ENCODE measurements at places on chromosomes 13 and 19. TPM values are rescaled to one million over a fixed set of nuclear protein-coding genes. Genes with fewer than 3 reads are reported as not detected.

DNA sequence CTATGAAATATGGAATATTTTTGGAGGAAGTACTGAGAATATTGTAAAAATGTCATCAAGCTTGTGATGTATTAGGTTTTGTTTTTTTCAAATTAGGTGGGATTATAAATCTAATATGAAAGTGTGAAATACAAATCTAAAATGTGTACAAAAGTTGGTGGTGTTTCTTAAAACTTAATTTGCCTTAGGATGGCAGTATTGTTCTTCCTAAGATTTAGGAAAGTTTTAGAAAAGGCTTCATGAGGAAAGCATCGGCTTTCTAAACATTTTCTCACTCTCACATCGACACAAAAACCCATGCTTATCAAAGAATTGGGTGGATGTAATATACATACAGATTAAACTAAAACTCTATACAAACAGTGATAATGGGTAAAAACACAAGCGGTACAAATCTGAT lies 972.0 kb upstream of the PCDH20 start:
- DNase-seq: no peak

DNA sequence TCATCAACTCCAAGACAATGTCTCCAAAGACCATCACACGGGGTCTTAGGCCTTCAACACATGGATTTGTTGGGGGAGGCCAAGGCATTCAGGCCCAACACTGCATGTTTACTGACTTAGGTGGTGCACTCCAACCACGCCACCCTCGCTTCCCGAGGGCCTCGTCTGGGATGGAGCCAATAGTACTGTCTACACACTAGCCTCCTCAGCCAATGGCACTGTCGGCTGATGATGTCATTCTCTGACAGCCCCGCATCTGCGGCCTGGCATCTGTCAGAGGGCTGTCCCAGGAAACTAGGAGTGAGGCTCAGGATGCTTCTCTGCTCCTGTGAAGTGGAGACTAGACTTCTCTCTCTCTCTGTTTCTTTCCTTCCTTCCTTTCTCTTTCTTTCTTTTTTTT lies 96.6 kb downstream of the TEX26 start:
- no peak for DNase-seq

- peak; percentile 40 for DNase-seq
These were observed 475.8 kb downstream of the FOXO1 start for GRCh38 chr13:40190641-40191100.

GRCh38 chr13:21067848-21068247 lies 6.5 kb upstream of the LATS2 start:
- DNase-seq: no peak

GRCh38 chr19:279656-280055 lies 11.5 kb downstream of the PLPP2 start:
- no peak for DNase-seq

DNA sequence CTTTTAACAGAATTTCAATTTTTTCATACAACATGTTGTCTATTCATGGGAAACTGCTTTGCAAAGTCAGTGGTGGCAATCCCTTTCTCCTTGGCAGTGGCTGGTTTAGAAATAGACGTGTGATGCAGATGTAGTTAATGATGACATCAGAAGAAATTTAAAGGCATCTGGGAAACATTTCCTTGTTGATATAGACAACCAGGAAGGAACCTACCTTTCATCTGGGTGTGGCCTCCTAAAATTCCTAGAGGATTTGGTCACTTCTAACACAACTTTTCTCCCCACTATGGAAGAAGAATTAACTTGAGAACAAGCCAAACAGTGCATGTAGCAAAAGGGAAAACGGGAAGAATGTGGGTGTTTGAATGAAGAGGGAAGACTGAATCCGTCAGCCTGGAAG lies 102.8 kb downstream of the EFNB2 start:
- no peak for DNase-seq

- no peak for DNase-seq
These were observed 12.1 kb downstream of the CEBPA start for GRCh38 chr19:33290082-33290815.

GRCh38 chr19:33998739-33999345 lies 173.5 kb upstream of the LSM14A start:
- DNase-seq: no peak

DNA sequence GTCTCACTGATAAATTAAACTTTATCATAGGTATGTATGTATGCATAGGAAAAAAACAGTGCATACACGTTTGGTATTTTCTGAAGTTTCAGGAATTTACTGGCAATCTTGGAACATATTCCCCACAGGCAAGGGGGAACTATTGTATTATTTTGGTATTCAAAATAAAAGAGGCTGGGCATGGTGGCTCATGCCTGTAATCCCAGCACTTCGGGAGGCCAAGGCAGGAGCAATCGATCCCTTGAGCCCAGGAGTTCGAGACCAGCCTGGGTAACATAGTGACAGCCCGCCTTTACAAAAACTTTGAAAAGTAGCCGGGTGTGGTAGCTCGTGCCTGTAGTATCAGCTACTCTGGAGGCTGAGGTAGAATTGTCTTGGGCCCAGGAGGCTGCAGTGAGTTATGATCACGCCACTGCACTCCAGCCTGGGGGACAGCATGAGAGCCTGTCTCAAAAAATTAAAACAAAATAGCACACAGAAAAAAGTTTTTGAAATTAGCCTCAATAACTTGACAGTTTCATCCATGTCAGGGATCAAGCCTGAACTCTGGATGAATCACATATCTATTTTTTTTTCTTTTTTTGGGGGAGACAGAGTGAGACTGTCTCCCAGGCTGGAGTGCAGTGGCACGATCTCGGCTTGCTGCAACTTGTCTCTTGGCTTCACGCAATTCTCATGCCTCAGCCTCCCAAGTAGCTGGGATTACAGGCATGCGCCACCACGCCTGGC lies 29.1 kb upstream of the HOMER3 start:
- DNase-seq: no peak

DNA sequence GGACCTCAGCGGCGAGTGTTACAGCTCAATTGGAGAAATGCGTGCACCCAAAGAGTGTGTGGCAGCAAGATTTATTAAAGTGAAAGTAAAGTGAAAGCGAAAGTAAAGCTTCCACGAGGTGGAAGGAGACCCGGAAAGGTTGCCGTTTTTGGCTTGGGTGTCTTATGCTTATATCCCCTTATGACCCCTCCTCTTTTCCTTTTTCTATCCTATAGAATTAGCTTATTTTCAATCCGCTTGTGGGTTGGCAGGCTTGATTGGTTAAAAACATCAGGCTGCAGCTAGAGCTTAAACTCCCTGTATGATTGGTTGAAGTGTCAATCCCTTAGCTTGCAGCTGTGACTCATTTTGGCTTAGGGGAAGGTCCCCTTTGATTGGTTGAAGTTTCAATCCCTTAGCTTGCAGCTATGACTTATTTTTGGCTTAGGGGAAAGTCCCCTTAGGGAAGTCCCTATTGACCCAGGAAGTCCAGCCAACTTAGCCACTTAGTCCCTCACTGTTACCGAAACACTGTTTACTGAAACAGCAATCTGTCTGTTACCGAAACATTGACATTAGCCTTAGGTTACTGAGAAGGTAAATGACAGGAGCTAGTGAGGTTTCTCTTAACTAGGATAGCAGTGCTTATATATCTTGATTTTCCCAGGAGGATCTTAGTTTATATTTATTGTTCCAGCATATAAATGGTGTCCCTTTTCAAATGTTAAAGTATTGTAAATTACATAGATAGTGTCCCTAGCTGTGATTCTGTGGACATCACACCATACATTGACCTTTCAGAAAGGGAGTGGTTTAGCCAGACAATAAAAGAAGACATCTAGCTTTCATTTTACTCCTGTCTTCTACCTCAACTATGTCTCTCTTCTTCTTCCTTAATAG lies 575.8 kb downstream of the DACH1 start:
- DNase-seq: peak; percentile 77

DNA sequence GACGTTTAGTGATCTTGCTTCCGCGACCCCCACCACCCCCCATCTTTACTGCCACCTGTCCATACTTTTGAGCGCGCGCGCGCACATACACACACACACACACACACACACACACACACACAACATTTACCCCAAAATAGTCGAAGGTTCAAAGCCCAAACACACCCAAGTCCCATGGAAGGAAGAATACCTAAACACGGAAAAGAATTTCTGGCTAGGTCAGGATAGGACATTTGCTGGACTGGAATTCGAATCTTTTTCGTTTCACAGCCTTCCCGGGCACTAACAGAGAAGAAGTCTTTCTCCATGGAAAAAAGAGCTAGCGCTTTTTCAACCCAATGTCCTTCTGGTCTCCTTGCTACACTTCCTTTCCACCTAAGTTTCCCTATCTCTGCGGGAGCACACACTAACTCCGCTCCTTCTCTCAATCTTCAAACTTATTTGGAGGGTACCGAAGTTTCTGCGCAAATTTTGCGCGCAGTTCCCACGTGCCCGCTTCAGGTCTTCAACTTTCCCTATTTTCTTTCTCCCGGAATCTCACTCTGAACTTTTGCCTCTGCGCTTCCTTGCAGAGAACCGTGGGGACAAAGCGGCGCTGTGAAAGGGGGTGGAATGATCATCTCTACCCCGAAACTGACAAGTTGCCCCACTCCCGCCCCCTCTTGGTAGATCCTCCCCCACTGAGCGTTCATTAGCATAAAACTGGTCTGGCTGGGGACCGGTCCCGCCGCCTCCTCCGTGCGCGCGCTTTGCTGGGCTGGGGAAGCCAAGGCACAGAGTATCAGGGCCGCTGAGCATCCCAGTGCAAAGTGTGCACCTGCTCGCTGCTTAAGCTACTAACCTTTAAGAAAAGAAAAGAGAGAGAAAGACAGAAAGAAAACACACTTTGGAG lies 2.7 kb downstream of the DACH1 start:
- no peak for DNase-seq

- no peak for DNase-seq
These were observed 666.4 kb downstream of the OLFM4 start for GRCh38 chr13:53694814-53695532.

GRCh38 chr13:72820156-72820897 lies 38.4 kb downstream of the PIBF1 start:
- no peak for DNase-seq

DNA sequence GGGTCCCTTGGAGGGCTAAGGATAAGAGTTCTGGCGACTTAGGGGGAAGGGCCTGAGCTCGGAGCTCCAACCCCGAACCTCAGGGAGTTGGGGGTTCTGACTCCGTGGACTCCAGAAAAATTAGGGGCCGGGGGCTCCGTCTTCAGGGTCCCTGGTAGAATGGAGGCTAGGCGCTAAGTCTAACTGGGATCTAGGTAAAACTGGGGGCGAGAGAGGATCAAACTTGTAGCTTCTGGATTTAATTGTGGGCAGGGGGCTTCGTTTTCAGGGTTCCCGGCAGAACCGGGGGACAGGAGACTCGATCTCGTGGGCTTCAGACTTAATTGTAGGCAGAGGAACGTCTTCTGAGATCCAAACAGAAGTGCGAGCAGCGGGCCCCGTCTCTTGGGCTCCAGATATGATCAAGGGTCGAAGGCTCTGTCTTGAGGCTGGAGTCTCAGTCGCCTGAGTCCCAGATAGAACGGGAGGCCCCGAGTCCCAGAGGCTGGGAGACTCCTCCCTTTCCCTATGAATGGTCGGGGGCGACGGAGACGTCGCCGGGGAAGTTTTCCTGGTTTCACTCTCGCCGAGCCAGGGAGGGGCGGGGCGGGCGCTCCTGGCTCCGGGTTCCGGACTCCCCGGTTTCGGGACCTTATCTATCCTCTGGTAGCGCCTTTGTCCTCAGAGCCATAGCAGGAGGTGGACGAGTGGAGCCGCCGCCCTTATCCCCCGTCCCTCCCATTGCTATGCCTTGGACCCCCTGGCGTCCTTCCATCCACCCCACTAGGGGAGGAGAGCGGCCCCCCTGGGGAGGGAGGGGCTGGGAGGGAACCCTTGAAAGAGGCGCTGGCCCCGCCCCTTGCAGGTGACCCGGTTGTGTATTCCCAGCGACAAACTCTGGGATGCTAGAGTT lies 1.3 kb downstream of the NECTIN2 start:
- no peak for DNase-seq

DNA sequence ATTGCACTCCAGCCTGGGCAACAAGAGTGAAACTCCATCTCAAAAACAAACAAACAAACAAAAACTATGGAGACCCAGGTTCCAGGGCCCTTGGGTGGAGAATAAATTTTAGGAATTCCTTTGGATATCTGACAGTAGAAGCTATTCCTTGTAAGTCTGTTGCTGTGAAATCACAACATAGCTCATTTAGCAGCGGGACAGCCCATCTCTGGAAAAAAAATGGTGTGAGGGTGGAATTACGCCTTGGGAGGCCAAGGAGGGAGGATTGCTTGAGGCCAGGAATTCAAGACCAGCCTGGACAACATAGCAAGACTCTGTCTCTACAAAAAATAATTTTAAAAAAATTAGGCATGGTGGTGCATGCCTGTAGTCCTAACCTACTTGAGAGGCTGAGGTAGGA lies 15.7 kb downstream of the HMGB1 start:
- no peak for DNase-seq

DNA sequence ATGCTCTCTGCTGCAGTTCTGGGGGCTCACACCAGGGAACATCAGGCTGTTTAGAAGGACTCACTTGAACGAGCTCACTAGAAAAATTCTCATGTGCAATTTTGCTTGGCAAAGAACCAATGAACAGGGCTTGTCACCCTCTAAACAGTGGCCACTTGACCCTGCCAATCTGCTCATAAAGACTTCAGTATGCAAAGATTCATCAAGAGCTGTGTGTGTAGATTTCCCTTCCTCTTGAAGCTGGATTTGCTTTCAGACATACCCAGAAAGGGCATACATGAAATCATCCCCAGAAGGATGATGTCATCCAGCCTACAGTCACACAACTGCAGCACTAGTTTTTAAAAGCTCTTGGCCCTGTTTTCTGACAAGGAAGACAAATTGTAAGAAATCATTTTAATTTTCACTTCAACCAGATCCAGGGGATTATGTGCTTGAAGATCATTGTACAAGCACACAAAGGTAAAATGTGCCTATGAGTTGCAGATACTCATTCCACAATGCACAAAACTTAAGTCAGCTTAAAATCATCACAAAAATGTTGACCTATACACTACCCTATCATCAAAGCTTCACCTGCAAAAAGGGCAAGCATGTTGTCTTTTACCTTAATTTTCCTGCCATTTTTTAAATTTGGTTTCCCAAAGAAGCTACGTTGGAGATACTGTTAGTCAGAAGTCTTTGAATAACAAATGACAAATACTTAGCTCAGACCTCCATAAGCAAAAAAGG lies 5.2 kb upstream of the STK24 start:
- DNase-seq: no peak

GRCh38 chr19:16301999-16302694 lies 22.5 kb upstream of the KLF2 start:
- no peak for DNase-seq

Gene PTH2
- polyA plus RNA-seq: not detected

Gene LIM2
- polyA plus RNA-seq: 40.0 TPM

Gene ZNF234
- polyA plus RNA-seq: 2.7 TPM

Gene MAMSTR
- polyA plus RNA-seq: not detected

Gene CALR3
- polyA plus RNA-seq: not detected

Gene IQCN
- polyA plus RNA-seq: 0.15 TPM

Measured in immature natural killer cell (primary cell).